ENCODE measurements at places on chromosomes 7 and 10.

GRCh38 chr7:26574476-26574875 is 282.8 kb downstream of the SNX10 start:
- no peak for DNase-seq

DNA sequence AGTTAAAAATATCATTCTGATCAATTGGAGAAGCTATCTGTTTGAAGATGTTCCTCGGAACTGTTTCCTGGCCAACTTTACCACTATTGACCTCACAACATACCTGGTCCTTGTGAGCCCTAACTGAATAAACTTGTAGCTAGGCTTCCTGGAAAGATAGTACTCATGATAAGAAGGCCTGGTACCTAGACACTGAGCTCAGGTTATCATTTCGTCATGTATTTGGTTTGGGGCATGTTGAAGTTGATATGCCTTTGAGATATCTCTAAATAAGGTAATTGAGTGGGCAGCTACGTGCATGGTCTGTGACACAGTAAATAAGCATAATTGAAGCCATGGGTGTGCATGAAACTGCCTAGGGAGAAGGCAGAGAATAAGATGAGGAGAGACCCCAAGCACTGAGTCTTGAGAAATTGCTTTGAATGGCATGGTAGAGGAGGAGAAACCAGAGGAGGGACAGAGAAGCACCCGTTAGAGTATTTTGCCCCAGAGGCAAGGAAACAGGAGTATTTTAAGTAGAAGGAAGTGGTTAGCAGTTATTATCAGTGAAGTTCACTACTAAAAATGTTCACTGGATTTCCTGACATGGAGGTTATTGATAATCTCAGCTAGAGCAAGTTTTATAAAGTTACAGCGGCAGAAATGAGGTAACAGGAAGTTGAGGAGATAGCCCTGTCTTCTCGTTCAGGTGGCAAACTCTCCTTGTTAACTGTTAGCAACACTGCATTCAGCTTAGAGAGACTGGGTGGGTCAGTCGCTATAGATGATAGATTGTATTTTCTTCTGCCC is 55.6 kb downstream of the CC2D2B start:
- no peak for DNase-seq

DNA sequence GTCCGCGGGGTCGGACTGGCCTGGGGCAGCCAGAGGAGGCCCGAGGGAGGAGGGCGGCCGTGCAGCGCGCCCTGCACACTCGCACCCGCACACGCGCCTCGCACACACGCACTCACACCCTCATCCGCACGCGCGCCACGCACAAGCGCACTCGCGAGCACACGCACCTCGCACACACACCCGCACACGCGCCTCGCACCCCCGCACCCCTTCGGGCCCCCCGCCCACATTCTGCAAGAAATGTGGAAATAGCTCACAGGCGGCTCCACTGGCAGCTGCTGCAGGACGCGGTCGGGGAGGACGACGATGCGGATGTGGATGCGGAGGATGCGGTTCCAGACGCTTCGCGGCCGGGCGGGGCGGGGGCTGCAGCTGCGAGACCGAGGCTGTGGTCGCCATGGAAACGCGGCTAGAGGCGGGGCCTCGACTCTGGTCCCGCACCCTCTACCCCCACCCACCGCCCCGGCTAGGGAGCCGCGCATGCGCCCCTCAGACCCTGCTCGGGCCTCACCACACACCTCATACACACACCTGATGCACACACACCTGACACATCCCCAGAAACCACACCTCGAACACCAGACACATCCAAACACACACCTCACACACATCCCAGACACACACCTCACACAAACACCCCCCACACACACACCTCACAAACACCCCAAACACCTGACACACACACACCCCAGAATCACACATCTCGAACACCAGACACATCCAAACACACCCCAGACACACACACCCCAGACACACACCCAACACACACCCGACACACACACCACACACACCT is at the start of gene CALY:
Gene CALY (minus strand): TSS at position 320 of the 793 bp plus-strand sequence. CDS start 7,907 bp downstream, outside the sequence.
- peak; percentile 83 for DNase-seq

DNA sequence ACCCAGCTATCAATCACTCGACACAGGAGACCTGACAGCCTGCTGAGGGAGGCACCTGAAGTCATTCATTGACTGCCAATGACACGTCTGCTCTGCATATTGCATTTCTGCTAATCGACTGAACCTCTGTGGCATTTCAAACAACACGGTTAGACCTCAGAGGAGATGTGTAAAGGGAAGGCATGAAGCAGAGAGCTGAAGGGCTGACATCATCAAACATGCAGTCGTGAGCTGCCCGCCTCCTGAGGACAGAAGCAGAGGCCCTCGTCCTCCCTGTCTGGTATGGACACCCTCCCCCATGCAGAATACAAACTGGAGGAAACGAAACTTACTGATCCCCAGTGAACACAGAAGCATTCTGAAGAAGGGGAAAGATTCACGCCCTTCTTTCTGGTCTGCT is 462.6 kb upstream of the MGMT start:
- no peak for DNase-seq

- no peak for DNase-seq
These were observed 786 bp downstream of the CUEDC2 start for GRCh38 chr10:102431452-102432124.

GRCh38 chr7:66198956-66199355 is 6.2 kb upstream of the TPST1 start:
- DNase-seq: no peak

- no peak for DNase-seq
These were observed 142.2 kb upstream of the CDCA7L start for GRCh38 chr7:22087861-22088260.

GRCh38 chr10:11403116-11403515 is 208.3 kb downstream of the USP6NL start:
- DNase-seq: no peak

DNA sequence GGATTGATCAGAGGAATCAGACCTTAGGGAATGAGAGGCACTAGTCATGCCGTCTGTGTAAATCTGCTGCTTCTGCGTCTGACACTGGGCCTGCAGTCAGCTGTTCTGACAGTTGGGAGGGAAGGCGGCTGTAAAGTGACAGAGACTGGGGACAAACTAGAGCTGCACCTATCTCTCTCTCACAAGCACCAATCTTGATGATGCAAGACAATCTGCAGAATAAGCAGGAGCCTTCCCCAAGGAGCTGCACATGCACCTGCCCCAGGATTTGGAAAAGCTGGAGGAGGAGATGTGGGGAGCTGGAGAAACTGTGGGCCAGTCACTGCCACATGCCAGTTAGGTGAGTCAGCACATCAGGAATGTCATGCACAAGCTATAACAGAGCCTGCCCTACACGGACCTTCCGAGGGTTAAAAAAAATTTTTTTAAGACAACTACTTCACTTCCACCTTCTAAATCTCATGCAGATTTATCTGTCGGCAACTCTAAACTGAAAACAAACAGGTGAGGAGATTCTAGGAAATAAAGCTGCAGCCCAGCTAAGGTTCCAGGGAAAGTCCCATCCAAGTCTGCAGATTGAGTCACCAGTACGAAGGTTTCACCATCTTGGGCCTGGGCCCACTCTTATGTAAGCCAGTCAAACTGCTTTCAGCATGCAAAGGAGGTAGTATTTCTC is 39.2 kb downstream of the ENO4 start:
- DNase-seq: no peak

GRCh38 chr7:139351027-139351426 is 8.7 kb upstream of the LUC7L2 start:
- DNase-seq: no peak

- DNase-seq: no peak
These were observed 63.2 kb upstream of the TOMM7 start for GRCh38 chr7:22885797-22886261.

- no peak for DNase-seq
These were observed 101.9 kb upstream of the PIP4K2A start for GRCh38 chr10:22816298-22816653.

GRCh38 chr7:101729241-101729883 is 88.1 kb upstream of the CUX1 start:
- no peak for DNase-seq

DNA sequence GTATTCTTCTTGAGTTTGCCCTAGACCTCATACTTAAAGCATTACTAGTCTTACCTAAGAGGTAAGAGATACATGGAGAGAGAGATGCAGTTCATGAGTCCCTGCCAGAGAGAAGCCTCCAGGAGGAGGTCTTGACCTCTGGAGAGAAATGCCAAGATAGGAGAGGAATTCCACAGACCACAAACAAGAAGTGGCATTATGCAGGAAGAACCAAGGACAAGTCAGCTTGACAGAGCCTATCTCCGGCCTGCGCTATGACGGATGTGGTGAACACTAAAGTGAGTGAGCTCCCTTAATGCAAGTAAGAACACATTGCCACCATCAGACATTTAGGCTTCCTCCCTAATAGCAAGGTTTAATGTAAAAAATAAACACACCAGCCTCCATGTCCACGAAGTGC is 27.9 kb upstream of the COL1A2 start:
- no peak for DNase-seq

DNA sequence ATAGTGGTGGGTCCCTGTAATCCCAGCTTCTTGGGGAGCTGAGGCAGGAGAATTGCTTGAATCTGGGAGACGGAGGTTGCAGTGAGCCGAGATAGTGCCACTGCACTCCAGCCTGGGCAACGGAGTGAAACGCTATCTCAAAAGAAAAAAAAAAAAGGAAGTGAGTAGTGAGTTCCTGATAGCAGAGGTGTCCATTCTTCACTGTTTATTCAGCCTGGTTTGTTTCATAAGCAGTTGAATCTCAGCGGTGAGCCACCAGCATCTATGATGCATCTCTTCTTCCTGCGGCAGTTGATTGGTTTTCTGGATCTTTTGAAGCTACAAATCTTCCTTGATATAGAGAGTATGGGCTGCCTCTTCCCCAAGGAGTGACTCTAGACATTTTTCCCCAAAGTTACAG is 316.1 kb upstream of the MTPN start:
- DNase-seq: no peak

DNA sequence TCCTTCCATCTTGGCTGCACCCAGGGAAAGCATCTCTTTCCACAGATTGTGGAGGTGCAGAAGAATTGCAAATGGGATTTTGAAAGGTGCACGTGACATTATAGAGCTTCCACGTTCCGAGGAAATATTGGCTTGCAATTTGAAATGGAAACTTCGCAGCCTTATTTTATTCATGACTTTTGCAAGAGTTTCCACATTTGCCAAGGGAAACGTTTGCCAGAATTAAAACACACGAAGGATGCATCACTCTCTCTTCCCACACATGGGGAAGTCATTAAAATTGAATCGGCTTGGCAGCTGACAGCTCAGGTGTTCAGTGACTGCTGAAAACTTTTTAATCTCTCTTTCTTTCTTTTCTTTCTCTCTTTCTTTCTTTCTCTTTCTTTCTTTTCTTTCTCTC is 475.4 kb upstream of the IGFBP3 start:
- no peak for DNase-seq

- DNase-seq: no peak
These were observed 96.8 kb downstream of the PRLHR start for GRCh38 chr10:118498623-118499022.

DNA sequence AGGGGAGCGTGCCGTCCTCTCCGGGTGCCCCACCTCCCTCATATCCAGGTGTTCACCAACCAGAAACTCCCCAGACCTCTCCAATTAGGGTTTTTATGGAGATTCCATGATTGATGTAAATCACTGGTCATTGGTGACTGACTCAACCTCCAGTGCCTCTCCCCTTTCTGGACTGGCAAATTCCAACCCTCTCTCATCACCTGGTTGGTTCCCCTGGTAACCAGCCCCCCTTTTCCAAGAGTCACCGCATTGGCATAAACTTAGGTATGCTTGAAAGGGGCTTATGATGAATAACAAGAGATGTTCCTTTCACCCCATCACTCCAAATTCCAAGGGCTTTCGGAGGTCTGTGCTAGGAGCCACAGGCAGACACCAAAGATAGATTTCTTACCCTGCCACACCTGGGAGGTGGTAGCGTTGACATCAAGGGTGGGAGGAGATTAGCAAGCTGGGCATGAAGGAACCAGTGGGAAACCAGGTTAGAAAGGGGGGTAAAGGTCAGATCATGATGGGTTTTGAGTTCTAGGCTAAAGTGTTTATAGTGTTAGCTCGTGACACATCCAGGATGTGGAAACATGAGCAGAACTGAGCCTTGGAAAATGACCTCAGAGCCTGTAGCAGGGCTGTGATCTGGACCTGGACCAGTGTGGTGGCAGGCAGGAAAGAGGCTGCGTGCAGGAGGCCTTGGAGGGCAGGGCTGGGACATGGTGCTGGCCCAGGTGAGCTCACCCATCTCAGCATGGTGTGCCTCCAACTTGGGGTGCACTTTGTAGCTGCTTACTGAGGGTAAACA is 45.1 kb downstream of the CAMK1D start:
- no peak for DNase-seq

DNA sequence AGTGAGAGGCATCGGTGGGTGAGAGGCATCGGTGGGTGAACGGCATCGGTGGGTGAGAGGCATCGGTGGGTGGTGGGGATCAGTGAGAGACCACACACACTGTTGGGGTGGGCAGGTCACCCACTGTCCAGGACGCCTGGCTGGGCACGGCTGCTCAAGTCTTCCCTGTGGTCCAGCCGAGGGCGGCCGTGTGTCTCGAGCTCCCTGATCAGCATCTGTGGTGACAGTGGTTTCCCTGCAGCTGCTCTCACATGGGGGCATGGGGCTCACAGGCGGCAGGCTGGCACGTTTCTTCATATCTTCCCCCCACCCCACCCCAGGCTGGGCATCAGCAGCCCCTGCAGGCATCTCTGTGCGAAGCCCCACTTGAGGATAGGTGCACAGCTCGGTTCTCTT is 78.2 kb downstream of the NKX6-2 start:
- DNase-seq: no peak

GRCh38 chr7:92747041-92747835 is 89.1 kb downstream of the CDK6 start:
- no peak for DNase-seq

DNA sequence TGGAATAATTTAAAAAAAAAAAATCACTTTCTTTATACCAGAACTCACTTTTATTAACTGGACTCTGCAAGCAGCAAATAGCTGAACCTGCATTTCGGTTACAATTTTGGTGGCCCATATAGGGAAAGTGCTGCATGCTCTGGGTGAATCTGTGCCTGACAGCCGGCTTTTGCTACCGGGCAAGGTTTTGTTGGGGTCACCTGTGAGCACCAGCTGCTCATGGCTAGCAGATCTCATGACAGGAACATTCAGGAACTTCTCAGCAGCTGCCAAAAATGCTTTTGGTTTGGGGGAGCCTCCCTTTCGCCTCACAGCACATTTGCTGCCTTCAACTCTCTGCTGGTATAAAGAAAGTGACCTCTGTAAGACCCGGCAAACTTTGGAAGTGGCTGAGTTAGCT is 13.2 kb upstream of the CREB3L2 start:
- DNase-seq: no peak

DNA sequence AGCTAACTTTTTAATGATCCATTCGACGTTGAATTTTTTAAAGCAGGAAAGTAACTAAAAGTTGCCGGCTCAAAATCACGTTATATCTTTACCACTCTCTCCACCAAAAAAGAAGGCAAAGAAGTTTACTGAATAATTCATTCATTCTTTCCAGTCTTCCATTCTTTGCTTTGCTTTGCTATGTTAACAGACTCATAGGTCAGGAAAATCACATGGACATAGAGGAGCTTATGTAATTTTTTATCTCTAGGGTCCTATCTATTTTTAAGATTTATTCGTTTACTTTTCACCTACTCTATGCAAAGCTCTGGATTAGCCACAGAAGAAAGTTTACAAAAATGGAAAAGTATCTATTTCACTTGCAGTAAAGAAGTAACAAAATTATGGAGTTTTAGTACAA is 52.6 kb downstream of the MRC1 start:
- DNase-seq: no peak
